ENCODE measurements at places on chromosomes 6 and 20. TPM values are rescaled to one million over a fixed set of nuclear protein-coding genes. Genes with fewer than 3 reads are reported as not detected.

Gene SIRPB2
- total RNA-seq = 2.3 TPM

Gene KCNQ2
- total RNA-seq = not detected

Gene F13A1
- 0.87 TPM for total RNA-seq

Gene SYCP2L
- 0.53 TPM for total RNA-seq

Gene IL17F
- not detected for total RNA-seq

Gene FAM184A
- 1.3 TPM for total RNA-seq

Gene SIRPD
- not detected for total RNA-seq

Gene IL17A
- not detected for total RNA-seq

Gene ADISSP
- 24.7 TPM for total RNA-seq

GRCh38 chr20:20089018-20089417, 36.7 kb downstream of the CFAP61 start:
- DNase-seq = no peak

DNA sequence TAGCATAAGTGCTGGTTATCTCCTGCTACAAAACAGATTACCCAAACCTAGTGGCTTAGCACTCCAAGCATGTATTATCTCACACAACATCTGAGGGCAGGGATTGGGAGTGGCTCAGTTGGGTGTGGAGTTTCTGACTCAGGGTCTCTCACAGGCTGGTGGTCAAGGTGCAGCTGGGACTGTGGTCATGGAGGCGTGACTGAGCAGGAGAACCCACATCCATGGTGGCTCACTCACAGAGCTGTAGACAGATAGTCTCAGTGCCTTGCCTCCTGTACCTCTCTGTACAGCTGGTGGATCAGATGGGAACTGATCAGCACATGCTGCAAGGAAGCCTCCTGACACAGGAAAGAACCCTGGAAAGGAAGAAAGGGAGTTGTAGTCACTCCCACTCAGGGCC, 83.1 kb upstream of the CST7 start:
- DNase-seq = no peak

- DNase-seq = no peak
Measured at GRCh38 chr6:157561414-157561790, 180.4 kb downstream of the ZDHHC14 start.

- DNase-seq = no peak
Measured at GRCh38 chr6:139711804-139712585, 337.5 kb upstream of the CITED2 start.

DNA sequence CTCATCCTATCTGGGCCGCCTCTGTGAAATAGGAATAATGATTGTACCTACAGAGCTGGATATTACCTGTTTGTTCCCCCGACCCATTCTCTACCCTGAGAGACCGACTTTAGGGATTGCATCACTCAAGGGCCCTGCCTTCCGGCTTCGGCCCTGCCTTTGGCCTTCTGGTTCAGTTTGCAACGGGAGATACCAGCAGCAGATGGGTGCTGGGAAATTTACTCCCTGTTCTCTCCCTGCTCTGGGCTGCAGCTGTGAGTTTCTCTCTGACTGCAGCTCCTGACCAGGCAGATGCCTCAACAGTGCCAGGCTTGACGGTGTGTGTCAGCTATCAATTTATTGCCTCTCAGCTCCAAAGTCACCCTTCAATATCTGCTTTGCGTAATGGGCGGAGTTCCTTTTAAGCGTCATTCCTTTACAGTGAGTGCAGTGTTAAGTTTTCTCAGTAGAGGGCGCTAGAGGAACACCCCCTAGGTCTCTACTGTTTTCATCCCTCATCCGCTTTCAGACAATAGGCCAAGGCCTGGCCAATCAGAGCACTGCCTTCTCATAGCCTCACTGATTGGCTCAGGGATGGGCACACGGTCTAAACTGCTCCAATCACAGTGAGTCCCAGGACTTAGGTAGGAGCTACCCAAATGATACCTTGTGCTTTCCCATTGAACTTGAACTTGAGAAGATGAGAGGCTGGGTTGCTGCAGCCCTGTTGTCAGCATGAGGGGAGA, 30.0 kb downstream of the KCNG1 start:
- no peak for DNase-seq

- DNase-seq = no peak
Measured at GRCh38 chr6:137216875-137217553, 2.2 kb downstream of the IFNGR1 start.

DNA sequence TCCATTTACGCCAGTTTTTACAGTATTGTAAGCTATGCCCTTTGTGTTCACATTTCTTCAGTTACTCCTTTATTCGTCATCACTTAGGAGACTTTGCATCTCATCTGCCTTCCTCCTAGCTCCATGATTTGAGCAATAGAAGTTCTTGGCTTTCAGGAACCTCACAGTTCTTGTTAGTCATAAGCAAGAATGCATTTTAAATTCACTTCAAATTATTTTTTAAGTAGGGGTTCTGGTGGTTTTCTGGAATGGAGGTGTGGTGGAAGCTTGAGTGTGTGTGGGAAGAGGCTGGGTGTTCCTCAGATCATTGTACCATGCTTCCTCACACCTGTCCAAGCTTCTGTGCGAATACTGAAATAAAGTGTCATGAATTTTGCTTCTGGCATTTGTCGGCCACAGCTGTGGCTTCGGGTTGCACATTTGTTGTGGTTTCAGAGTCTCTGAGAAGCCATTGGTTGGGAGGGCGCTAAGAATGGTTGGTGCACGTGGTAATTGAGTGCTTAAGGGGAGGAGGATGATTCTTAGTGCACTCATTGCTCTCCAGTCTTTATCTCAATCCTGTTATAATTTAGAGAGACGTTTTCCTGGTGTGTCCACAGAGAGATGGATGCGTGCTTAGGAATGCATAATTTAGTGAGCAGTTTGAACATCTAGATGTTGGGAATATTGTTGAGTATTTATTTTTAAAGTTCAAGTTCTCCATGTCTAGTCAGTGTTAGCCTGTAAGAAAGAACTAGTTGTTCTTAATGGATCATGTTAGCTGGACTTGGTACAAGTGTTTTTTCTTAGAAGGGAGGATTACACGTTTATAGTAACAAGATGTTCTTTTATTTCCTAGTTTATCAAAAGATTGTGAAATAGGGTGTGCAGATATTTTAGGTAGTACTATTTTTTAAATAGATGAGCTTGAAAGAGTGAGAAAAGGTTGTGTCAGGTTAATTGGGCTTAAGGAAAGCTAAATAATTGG, 31.9 kb downstream of the FOXO3 start:
- DNase-seq = peak; percentile 12

GRCh38 chr6:96853083-96853482, 15.8 kb upstream of the GPR63 start:
- DNase-seq = no peak

GRCh38 chr6:19638931-19639330, 198.2 kb upstream of the ID4 start:
- DNase-seq = no peak

GRCh38 chr6:79034865-79035264, 43.2 kb downstream of the PHIP start:
- DNase-seq = no peak

- no peak for DNase-seq
Measured at GRCh38 chr6:33189164-33189563, 3.1 kb downstream of the COL11A2 start.

GRCh38 chr20:10921491-10922010, 247.8 kb upstream of the JAG1 start:
- DNase-seq = no peak

DNA sequence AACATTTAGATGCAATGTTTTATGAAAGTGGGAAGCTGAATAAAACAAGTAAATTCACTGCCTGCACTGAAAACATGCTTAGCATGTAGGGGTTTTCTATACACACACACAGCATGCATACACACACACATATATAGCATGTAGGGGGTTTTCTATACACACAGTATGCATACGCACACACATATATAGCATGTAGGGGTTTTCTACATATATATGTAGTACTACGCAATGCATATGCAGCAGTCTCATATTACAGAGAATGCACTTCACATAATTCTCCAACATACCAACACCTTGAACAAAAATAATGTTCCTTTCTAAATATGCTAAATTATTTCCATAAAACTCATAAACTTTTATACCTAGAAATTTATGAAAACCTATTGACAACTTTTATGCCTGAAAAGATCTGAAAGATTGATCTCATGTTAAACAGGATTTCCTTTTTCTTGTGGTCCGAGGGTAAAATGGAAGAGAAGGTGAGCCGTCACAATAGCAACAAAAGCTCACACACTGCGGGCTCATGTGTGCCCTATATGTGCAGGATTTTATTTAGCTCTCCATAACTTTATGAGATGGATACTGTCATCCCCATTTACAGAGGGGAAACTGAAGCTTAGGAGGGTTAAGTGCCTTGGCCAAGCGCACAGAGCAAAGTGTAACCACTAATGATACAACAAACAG, 81.9 kb upstream of the TULP1 start:
- no peak for DNase-seq

DNA sequence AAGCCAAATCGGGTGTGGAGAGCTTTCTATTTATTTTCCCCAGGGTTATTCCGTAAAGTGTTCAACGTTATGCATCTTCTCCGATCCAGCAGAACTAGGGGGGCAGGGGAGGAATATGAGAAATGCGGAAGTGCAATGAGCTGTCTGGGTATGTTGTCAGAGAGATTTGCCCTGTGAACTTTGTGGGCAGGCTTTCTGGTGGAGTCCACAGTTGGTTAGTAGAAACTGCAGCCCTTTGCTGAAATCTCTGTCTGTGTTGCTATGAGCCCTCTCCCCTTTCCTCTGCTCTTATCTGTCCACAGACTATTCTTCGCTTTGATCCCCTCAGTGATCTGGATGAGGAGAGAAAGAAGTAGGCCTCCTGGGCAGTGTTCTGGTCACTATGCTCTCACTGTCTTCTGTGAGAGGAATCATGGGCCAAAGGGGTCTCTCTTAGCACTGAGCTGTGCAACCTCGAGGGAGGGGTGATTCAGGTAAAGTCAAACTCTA, 158.9 kb upstream of the FUT9 start:
- DNase-seq = no peak

DNA sequence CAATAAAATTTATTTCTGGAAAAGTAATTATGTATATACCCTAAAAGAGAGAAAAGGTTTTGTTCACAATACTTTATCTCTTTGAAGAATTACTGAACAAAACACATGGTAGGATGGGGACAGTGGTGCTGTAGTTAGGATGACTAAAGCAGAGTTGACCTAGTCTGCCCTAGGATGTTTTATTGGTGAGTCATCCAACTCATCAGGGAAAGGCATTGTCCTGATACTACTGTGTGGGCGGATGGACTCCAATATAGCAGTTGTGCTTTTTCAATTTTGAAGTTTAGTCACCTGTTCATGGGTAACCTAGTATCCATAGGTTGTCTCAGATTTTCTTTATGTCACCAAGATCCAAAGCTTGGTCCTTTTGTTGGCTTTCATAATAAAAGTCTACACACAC, 53.3 kb upstream of the EYS start:
- no peak for DNase-seq
